ENCODE measurements at places on chromosomes 12 and 14. TPM values are rescaled to one million over a fixed set of nuclear protein-coding genes. Genes with fewer than 3 reads are reported as not detected.

- DNase-seq: no peak
Measured at GRCh38 chr12:4847713-4848112, 62.0 kb upstream of the KCNA1 start.

- no peak for DNase-seq
Measured at GRCh38 chr12:12247584-12247983, 19.3 kb downstream of the LRP6 start.

The SLC2A14 gene
- total RNA-seq: 5.4 TPM

The NKX2-1 gene
- total RNA-seq: not detected
